Purkinje cell (primary cell): ENCODE measurements at places on chromosomes 2 and 18. TPM values are rescaled to one million over a fixed set of nuclear protein-coding genes. Genes with fewer than 3 reads are reported as not detected.

Gene TNFAIP6
- polyA plus RNA-seq, result 0.17 and 1.4 TPM in 2 replicates

Gene ZBTB7C
- polyA plus RNA-seq, result 0.07 and 1.1 TPM in 2 replicates

Gene ALK
- 0.42 and 0.49 TPM in 2 replicates for polyA plus RNA-seq

Gene INHBB
- 5.3 and 8.0 TPM in 2 replicates for polyA plus RNA-seq

Gene CNTNAP5
- 36.3 and 40.2 TPM in 2 replicates for polyA plus RNA-seq

Gene SMAD2
- 32.9 and 33.6 TPM in 2 replicates for polyA plus RNA-seq

Gene MEP1B
- not detected in 2 replicates for polyA plus RNA-seq
